Lung microvascular endothelial cell (primary cell): ENCODE measurements at places on chromosomes 3 and 15. TPM values are rescaled to one million over a fixed set of nuclear protein-coding genes. Genes with fewer than 3 reads are reported as not detected.
A peak's percentile ranks its signal among the peaks of the same experiment; 100 is the strongest.

The ASB14 gene
- not detected in 2 replicates for total RNA-seq

The PBRM1 gene
- total RNA-seq = 42.7 and 53.2 TPM in 2 replicates

DNA sequence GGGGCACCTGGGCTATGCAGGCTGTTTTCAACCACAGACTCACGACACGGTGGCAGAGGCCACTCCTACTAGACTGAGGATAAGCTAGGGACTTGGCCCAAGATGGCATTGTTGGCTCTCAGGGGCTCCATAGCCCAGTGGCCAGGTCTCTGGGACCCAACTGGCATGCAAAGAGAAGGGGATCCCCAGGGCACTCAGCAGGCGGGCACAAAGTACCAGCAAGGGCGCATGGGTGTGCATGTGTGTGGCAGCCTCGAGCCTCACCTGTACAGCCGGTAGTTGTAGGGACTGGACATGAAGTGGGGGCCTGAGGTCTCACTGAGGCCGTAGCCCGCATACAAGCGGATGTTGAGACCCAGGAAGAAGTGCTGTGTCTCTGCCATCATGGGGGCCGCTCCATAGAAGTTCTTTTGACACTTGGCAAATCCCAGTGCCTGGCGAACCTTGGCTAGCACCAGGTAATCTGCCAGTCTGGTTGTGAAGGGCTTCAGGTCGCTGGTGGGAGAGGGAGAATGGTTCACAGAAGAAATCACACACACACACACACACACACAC lies 30.2 kb downstream of the IDH3A start:
- no peak for DNase-seq

The SLITRK3 gene
- total RNA-seq = not detected in 2 replicates

The STAC gene
- 0.40 and 2.6 TPM in 2 replicates for total RNA-seq

GRCh38 chr15:89119489-89120478 lies 31.5 kb downstream of the ABHD2 start:
- DNase-seq = peak; percentile 61

DNA sequence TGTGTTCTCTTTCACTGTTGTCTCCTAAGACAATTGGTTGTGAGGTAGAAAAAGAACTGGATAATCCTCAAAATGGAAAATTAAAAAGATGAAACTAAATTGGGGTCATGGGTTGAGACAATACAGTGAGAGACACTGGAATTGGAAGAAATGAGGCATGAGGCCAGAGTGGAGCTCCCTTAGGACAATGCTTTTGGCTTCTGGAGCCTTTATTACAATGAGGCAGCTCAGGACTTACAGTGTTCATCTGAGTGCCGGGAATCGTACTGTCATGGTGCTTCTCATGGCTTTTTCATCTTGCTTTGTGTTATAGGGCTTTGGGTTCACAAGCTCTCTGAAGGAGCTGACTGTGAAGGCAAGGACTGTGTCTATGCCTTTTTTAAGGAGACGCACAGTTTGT lies 293.5 kb downstream of the SOX2 start:
- DNase-seq = no peak

The DAPK2 gene
- 7.2 and 13.5 TPM in 2 replicates for total RNA-seq

GRCh38 chr3:162971715-162972114 lies 1475.1 kb downstream of the OTOL1 start:
- DNase-seq = no peak

GRCh38 chr15:74889883-74890664 lies at the start of gene MPI:
Gene MPI (plus strand): TSS chr15:74890042. CDS start chr15:74890074, 32 bp downstream.
- peak; percentile 77 for DNase-seq

The TEX55 gene
- not detected in 2 replicates for total RNA-seq

- no peak for DNase-seq
Observed at GRCh38 chr3:128473737-128474136, 7.0 kb upstream of the DNAJB8 start.

The COL6A5 gene
- total RNA-seq = not detected in 2 replicates

The CCDC39 gene
- total RNA-seq = not detected in 2 replicates

DNA sequence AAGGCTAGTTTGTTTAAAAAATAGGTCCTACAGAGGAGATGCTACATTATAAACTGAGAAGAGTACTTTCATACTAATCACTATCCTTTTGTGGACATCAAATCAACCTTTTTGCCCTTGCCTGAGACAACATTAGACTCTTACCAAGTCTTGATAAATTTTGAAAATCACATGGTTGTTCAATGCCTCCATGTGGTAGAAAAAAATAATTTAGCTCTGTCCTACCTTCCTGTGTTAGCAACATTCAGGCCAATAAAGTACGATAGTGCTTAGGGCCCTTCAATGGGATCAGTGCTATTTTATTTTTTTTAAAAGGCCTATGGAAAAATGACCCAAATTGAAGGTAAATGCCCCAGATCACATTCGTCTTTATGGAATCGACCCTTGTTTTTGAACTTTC lies 5.0 kb upstream of the UBE2E1 start:
- peak; percentile 31 for DNase-seq

DNA sequence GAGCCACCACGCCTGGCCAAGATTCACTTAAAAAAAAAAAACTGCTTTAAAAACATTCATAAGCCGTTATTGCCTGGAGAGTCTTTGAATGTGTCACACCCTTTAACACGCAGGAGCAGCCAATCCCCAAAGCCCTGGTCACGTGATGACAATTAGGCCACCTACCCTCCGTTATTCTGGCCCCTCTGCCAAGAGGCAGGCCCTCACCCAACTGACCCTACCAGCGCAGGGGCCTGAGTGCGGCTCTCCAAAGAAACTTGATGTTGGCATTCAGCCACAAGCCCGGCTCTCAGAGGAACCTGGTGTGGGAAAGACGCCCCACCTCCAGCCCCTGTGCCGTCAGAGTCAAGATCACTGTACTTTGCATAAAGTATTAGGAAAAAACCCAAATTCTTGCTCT lies 11.6 kb upstream of the MUC4 start:
- no peak for DNase-seq

GRCh38 chr3:169676925-169677537 lies 13.5 kb upstream of the MECOM start:
- no peak for DNase-seq
